Sciatic nerve (tissue), 2 donors: ENCODE measurements at places on chromosomes 7 and 10. TPM values are rescaled to one million over a fixed set of nuclear protein-coding genes. Genes with fewer than 3 reads are reported as not detected.

DNA sequence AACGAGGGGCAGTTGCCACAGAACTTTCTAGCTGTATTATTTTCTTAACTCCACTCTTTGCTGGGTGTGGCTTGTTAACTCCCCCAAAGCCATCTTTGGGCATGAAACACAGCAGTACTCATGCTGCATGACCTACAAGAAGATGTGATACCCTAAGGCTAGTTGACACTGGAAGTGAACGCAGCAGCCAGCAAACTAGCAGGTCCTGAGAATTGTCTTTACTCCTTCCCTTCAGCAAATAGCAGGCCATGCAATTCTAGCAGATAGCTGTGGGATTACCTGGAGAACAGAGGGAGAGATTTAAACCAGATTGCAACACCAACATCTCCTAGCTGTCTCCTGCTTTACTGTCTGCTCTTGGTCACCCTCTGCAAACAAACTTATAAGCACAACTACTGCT lies 688.0 kb upstream of the ZWINT start:
- no peak for DNase-seq

- no peak for DNase-seq
Measured at GRCh38 chr7:122457969-122458368, 153.4 kb upstream of the FEZF1 start.

- no peak for DNase-seq
Measured at GRCh38 chr10:76552091-76552873, 1085.3 kb downstream of the KCNMA1 start.

Gene ABCC2
- 10.4 TPM for total RNA-seq

GRCh38 chr7:14630048-14630447 lies 272.5 kb downstream of the DGKB start:
- DNase-seq = no peak

Gene CDHR3
- total RNA-seq = 8.2 TPM

Gene VIPR2
- 2.0 TPM for total RNA-seq

- DNase-seq = no peak
Measured at GRCh38 chr10:89591111-89591795, 53.8 kb downstream of the PANK1 start.

DNA sequence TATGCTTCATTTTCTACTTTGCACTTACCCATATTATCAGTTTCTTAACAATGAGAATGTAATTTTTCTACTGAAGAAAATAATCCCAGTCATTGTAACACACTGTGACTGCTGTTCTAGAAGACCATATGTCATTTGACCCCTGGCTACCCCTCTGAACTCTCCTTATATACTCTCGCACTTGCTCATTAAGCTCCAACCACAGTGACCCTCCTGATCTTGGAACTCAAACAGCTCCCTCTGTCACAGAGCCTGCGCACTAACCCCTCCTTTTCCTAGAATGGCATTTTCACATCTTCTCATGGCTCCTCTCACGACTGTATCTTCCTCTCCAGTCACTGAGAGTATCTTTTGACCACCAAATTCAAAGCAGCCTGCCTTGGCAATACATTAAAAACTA lies 169.7 kb downstream of the CACNA2D1 start:
- no peak for DNase-seq

DNA sequence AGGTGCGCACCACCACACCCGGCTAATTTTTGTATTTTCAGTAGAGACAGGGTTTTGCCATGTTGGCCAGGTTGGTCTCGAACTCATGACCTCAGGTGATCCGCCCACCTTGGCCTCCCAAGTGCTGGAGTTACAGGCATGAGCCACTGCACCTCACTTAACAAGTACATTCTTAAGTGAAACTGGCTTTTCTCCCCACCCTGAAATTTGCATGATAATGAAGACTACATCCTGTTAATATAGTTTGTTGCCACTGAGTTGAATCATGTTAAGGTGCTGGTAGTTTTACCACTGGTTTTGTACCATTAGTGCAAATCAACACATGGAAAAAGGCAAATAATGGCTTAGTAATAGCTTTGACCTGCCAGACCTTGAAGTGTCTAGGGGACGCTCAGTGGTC lies 62.2 kb downstream of the MPLKIP start:
- no peak for DNase-seq

DNA sequence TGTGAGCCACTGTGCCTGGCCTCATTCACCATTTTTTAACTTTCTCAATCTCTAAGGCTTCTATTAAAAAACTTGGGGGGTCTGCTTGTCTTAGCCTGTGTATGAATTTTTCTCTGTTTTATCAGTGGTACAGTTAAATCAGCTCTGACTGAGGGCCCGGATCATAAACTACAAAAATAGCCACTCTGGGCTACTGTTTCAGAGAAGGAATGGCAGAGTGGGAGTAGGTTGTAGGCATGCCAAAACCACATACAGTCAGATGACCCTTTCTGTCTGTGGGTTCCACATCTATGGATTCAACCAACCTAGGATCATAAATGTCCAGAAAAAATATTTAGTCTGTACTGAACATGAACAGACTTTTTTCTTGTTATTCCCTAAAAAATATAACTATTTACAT lies 21.3 kb downstream of the TBC1D12 start:
- no peak for DNase-seq
